GDM1 (cell line): ENCODE measurements at places on chromosomes 7 and 10.

GRCh38 chr7:50264908-50265307 lies 39.6 kb upstream of the IKZF1 start:
- no peak for DNase-seq

- DNase-seq: no peak
Observed at GRCh38 chr7:106767078-106767477, 98.0 kb upstream of the PIK3CG start.

DNA sequence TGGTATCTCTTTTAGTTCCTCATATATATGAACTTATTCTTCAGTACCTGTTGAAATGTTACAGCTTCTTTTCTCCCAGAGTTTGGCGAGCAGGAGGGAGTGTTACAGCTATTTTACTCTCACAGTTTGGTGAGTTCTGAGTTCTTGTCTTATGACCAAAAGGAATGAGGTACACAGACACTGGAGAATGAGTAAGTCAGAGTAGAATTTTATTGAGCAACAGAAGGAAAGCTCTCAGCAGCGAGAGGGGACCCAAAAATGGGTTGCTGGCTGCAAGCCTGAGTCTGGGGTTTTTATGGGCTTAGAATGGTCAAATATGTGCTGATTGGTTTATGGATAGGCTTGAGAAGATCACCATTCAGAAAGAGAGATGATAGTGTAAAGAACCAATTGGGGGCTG lies 175.2 kb downstream of the CDK14 start:
- DNase-seq: no peak

DNA sequence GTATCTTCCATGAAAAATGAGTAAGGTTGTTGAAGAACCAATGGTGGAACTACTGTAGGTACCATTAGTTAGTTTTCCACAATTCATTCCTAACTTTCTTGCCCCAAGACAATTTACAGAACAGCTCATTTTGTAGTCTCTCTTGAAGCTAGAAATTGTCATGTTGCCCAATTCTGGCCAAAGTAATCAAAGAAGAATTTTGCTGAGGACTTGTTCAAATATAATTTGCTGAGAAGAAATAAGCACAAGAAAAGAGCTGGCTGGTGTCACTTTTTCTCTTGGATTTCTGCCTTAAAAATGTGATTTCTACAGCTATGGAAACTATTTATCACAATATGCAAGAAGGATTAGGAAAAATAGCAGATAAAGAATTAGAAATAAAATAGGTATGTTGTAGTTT lies 199.2 kb upstream of the SEMA3A start:
- DNase-seq: no peak

DNA sequence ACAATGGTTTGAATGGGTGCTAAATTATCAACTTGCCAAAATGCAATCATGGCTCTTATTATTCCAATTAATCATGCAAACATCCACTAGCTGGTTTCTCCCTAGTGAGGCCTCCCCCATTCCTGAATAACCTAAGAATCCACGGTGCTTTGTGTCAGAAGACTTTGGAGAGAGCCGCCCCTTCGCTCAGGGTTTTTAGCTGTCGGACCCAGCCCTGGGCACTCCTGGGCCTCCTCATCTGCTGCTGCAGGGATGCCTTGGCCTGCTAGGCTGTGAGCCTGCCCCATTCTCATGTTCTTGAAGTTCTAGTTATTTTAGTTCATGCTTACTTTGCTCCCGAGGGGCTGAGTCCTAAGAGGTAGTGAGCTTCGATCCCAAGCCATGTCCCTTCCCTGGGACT lies 34.1 kb upstream of the SFRP5 start:
- no peak for DNase-seq

GRCh38 chr10:117413928-117414618 lies 38.8 kb upstream of the PDZD8 start:
- DNase-seq: no peak

- DNase-seq: no peak
Observed at GRCh38 chr7:17146621-17147020, 151.8 kb upstream of the AHR start.

DNA sequence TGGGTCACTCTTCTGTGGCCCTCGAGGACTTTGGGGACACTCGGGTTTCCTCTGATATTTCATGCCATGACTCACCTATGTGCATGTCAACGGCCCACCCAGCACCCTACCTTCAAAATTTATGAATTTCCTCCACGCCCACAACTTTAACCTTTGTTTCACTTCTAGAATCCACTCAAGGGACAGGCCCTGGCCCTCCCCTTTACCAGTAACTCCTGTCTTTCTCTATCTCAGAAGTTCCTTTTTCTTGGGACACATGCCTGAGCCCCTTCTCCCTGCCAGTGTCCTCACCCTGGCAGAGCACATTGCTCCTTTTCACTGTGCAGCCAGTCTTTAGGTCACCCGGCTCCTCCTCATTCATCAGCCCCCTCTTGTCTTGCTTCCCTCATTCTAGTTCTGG lies 282.5 kb upstream of the KLF6 start:
- DNase-seq: no peak

- DNase-seq: no peak
Observed at GRCh38 chr7:98231493-98232262, 20.4 kb downstream of the TECPR1 start.

- no peak for DNase-seq
Observed at GRCh38 chr10:103555325-103555649, 61.8 kb downstream of the NEURL1 start.

- no peak for DNase-seq
Observed at GRCh38 chr7:151198945-151199848, 11.1 kb downstream of the H2BK1 start.

DNA sequence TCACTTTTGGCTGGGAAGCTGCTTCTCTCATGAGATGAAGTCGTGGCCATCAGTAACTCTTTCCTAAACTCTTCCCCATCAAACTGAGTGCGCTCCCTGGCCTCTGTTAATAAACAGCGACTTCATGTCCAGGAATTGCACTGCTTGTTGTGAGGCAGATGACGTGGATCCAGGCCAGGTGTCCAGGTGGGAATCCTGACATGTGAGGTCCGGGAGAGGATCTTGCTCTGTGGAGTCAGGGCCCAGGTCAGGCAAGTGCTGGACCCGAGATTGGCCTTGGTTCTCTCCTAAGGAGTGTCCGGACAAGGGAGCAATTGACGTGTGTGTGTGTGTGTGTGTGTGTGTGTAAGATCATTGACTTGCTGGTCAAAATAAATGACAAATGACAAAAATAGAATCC lies 362.7 kb downstream of the GLRX3 start:
- DNase-seq: no peak

DNA sequence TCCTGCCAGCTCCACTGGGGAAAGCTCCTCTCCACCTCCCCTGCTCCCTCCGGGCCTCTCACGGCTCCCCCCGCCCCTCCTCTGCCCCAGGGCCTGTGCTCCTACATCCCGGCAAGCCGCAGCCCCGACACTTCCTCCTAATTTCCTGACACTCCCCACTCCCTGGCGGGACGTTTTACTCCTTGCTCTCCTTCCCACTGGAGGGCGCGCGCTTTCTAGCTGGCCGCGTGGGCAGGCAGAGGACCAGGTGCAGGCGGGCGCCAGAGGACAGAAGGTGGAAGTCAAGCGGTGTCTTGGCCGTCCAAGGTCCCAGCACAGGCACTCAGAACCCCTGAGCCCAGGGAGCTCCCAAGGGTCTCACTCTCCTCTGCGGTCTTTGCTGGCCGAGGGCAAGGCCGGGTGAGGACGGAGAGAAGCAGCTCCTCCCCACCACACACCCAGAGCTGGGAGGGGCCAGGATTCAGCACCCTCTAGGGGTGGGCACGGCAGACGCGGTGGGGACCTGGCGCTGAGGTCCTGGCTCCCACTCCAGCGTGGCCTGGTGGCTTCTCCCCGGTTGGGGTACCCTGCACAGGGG lies 19.1 kb downstream of the ADAM8 start:
- DNase-seq: peak; percentile 63

DNA sequence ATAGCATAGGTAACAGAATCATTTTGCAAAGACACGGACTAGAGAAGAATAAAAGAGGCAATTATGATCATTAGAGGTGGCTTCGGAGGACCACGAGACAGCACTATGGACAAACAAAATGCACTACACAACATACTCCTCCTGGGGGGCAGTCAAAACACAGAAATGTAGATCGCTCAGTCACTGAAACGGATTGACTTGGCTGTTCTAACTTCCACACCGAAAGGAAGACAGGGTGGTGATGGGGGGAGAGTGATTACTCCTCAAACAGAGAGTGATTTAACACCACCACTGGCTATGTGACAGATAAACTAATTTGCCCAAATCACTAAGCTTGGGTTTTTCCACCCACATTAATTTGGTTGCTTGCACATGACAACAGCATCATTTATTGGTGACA lies 14.1 kb upstream of the PPA1 start:
- no peak for DNase-seq

GRCh38 chr10:58979711-58980110 lies 196.7 kb upstream of the PHYHIPL start:
- DNase-seq: no peak

DNA sequence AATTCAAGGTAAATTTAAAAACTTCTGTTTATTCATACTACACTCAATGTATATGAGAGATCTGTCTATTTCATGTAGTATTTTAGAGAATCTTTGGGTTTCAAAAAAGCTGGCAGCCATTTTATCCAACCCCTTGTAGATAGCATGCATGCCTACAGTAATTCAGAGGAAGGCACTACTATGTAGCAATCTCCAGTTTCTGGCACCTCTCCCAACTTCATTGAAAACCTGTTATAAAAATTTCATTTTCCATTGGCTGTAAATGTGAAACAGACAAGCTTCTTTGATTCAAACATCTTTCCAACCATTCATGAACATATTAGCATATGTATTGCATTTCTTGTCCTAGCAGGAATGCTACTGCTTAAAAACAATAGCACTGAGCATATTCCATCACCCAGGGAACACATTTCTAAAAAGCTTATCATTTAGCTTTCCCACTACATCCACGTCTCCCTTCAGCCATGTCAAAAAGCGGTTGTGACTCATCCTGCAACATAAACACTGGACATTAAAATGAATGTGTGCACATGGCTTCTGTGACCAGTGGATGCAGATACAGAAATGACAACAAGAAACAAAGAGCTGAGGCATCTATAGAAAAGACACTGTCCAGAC lies 330.4 kb upstream of the AOAH start:
- DNase-seq: no peak
